ENCODE measurements at places on chromosomes 1 and 21.

DNA sequence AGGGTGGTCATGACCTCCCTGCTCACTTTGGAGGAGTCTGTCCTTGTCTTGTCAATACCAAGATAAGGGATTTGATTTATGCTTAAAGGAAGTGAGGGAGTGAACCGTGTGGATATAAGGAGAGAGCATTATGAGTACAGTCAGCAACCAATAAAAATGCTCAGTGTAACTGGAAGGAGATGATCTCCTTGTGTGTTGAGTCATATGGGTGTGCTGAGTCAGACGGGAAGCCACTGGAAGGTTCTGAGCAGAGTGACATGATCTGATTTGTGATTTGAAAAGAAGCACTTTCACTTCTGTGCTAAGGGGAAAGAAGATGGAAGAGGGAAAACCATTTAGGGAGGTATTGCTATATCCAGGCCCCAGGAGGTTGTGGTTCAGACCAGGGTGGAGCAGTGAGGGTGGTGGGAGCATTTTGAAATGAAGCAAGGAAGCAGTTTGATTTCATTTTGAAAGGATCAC, 2.5 kb upstream of the BCL10 start:
- peak; percentile 97 for DNase-seq

DNA sequence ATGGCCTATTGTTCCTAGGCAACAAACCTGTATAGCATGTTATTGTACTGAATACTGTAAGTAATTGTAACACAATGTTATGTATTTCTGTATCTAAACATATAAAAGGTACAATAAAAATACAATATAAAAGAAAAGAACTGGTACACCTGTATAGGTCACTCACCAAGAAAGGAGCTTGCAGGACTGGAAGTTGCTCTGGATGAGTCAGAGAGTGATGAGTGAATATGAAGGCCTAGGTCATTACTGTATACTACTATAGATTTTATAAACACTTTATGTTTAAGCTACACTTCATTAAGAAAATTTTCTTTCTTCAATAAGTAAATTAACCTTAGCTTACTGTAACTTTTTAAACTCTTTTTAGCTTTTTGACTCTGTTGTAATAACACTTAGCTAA, 559.9 kb downstream of the PLPP3 start:
- no peak for DNase-seq

DNA sequence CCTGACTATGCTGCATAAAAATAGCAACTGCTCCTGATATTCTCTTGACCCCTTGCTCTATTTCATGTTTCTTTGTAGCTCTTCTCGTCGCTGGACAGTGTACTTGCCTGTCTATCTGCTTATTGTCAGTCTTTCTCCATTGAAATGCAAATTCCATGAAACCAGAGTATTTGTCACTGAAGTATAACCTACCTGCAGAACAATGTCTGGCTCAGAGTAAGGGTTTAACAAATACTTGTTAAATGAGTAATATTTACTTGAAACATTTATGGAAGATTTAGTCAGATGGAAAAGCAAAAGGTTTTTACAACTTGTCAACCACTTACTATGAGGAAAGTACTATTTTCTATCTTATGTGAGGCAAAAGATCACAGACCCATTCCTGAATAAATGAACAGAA, 19.9 kb upstream of the ERICH3 start:
- peak; percentile 74 for DNase-seq

- peak; percentile 60 for DNase-seq
Measured at GRCh38 chr1:181151378-181152326, 63.2 kb downstream of the IER5 start.

DNA sequence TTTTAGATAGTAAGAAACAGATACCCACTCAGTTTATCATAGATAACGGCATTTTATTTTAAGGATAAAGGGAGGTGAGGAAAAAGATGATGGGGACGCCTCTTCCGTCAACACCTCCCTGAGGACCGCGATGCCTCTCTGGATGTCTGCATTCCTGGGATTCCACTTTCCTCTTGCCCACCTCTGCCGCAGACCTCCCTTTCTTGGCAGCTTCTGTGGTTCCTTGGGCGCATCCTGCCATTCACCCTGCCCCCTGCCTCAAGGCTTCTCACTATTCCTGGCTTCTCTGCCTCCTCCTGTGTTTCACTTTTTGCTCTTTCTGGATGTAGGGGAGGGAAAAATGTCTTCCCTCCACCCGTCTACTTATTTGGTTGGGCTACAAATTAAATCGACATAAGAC, 19.9 kb downstream of the HUNK start:
- no peak for DNase-seq

GRCh38 chr1:171999756-172000155, 158.5 kb downstream of the DNM3 start:
- DNase-seq, result peak; percentile 42

DNA sequence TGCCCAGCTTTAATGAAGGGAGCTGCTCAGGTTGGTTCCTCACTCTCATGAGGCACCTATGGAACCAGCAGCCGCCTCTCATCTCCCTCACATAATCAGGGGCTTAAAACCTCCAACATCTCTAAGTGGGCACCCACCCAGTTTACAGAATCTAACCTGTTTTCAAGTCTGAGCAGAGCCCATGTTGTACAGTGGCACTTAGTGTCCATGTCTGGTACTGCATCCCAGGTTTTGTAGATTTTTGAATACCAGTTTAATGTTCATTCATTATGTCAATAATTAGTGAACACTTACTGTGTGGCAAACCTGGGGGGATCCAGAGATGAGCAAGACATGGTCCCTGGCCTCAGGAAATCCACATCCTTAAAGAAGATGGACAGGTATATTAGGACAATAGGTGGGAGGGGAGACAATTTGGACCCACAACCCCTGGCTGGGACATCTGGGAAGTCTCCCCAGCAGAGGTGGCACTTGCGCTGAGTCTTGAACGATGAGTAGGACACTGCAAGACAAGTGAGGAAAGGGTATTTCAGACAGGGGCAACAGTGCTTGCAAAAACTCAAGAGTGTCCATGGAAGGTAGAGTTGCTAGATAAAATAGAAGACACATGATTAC, 83.3 kb downstream of the LACTBL1 start:
- DNase-seq, result peak; percentile 61

DNA sequence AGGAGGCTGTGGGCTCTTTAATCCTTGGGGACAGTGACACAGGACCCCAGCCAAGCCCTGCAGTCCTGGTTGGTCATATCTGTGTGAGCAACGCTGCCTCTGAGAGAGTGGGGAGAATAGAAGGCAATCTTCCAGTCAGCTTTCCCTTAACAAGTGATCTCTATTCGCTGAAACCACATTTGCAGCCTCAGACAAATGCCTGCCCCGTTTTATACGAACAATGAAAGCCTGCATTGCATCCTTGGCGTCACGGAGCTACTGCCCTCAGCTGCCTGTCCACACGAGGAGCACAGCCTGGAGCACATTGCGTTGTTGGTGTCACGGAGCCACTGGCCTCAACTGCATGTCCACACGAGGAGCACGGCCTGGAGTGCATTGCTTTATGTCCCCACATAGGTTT, 150.2 kb upstream of the ARHGEF16 start:
- DNase-seq, result no peak

- no peak for DNase-seq
Measured at GRCh38 chr1:170356585-170356984, 175.4 kb upstream of the GORAB start.

DNA sequence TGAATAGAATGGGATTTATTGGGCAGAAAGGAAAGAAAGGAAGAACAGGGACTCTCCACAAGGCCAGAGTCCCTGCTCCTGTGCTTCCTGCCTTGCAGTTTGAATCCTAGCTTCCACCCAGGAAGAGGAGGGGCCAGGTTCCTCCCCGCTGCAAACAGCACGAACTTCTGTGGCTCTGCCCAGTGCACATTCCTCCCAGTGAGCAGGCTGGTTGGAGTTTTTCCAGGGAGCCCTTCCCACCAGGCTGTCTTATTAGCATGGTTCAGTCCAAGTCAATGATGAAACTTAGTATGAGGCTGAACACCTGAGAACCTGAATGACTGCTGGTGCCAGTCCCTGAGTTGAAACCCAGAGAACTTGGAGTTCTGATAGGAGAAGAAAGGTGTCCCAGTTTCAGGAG, 247.2 kb downstream of the DUSP10 start:
- peak; percentile 33 for DNase-seq

GRCh38 chr21:45027241-45028196, 46.9 kb upstream of the ADARB1 start:
- DNase-seq, result no peak

DNA sequence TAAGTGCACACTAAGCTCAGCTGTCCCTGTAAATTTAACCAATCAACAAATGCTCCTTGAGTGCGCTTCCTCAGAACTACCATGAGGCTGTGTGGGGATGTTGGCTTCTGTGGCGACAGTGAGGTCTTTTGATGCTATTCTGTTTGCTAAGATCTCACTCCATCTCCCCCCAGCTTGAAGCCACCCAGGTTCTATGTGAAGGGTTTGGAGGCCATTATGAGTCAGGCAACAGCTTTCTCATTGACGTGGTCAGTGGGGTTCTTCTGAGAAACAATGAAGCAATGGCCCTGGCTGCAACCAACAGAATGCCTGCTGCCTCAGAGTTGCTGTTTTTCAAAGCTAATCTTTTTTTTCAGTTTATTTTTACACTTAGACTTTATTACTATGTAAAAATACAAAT, 205.5 kb downstream of the PTBP2 start:
- peak; percentile 67 for DNase-seq

DNA sequence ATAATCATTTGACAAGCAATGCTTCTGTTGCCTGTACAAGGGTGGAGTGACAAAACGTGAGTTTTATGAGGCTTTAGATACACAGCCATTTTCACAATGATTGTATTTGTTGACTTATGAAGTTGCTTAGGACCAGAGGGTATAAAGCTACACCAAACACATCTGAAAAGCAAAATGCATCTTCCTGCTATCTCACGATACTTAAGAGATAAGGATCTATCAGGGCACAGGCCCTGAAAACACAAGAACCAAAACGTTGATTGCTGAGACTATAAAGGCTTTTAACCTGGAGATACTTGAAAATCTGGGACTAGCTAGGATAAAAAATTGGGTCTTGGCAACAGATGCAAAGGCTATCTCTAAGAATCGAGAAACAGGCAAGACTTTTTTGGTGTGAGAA, 115.7 kb downstream of the SLC5A9 start:
- no peak for DNase-seq

GRCh38 chr21:34345091-34345871, 18.5 kb upstream of the KCNE2 start:
- DNase-seq, result peak; percentile 66

DNA sequence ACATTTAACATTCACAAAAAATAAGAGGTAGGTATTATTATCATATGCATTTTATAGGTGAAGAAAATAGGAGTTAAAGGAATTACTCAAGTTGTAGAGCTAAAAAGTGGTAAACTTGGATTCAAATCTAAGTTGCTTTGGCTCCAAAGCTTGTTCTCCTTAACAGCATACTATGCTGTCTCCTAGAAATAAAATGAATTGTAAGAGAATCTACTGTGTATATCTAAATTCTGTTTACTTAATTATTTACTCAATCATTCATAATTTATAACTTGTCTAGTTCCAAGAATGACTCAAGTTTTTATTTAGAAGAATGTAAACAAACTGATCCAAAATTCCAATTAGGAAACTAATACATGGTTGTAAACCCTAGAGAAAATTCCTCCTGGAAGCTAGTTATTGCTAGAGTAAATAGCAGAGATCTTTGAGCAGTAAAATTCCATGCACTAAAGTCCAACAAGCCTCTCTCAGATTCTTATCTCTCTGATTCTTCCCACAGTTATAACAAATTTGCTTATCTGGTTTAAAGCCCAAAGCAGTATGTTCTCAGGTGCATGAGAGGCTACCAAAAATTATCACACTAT, 132.5 kb upstream of the DPT start:
- DNase-seq, result no peak

DNA sequence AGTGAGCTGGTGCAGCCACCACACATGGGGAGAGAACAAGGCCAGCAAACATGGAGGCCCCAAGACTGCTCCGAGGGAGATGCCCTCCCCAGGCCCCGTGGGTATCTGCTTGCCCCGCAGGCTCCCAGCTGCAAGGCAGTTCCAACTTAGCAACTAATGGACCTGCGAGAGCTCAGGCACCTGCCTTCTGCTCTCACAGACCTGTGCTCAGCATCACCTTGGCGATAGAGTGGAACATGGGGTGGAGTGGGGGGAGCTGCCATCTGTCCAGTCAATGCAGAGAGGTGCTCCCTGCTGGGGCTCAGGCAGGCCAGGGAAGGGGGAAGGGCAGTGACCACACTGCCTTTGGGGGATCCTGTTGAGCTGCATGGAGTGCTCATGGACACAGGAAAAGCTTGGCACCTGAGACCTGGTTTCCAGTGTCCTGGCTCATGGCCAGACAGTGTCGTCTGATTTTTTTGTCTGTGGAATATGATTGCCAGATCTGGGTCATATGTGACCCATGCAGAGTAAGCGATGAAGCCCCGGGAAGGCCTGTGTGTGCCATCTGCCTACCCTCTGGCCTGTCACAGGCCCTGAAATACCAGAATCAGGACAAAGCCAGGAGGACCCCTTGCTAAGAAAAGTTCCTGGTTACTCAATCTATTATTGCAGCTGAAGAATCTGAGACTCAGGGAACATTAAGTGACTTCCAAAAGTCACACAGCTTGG, 39.9 kb upstream of the TENT5C start:
- no peak for DNase-seq

GRCh38 chr21:26739189-26739588, 106.0 kb downstream of the ADAMTS1 start:
- peak; percentile 34 for DNase-seq

- DNase-seq, result peak; percentile 87
Measured at GRCh38 chr1:203340112-203340790, 10.7 kb downstream of the FMOD start.

DNA sequence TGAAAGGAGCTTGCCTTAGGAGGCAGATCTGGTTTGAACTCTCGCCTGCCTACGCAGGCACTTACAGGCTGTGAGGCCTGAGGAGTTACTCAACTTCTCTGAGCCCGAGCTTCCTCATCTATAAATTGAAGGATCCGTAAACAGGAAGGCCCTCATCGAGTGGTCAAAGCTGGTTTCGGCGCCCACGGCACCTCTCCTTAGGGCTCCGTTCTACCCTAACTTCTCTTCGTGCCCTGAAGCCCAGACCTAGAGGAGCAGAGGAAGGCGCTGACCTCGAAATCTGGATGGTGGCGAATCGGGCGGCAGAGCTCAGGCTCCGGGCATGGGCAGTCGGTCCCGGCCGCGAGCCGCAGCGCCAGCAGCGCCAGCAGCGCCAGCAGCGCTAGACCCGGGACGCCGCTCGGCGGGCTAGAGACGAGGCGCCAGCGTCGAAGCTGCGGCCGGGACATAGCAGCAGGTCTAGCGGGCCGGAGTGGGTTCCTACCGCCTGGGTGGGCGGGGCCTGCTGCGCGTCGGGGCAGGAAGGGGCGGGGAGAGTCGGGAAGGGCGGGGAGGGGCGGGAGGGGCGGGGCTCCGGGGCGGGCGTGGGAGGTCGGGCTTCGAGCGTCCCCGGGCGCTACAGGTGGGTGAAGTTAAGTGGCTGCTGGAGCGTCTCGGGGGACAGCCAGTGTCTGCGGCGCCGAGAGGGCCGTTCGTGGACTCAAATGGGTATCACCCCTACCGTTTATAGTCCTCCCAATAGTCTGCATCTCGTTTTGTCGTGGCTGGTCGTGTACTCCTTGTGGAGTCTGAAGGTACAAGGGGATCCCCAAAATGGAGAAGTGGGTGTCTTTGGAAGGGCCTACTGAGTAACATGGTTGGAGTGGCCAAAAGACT, at the start of gene CTBS:
Gene CTBS (minus strand): TSS at position 474 of the 876 bp plus-strand sequence. CDS start 25 bp downstream, at position 449.
- DNase-seq, result peak; percentile 90

GRCh38 chr1:24058671-24059455, 53.1 kb downstream of the MYOM3 start:
- no peak for DNase-seq

GRCh38 chr1:199762572-199762971, 264.9 kb upstream of the NR5A2 start:
- no peak for DNase-seq

GRCh38 chr1:233240829-233241682, 54.5 kb downstream of the PCNX2 start:
- DNase-seq, result peak; percentile 50

All from fibroblast of mammary gland (primary cell).